PC-9 (cell line): ENCODE measurements at places on chromosomes 12 and 14. TPM values are rescaled to one million over a fixed set of nuclear protein-coding genes. Genes with fewer than 3 reads are reported as not detected.

DNA sequence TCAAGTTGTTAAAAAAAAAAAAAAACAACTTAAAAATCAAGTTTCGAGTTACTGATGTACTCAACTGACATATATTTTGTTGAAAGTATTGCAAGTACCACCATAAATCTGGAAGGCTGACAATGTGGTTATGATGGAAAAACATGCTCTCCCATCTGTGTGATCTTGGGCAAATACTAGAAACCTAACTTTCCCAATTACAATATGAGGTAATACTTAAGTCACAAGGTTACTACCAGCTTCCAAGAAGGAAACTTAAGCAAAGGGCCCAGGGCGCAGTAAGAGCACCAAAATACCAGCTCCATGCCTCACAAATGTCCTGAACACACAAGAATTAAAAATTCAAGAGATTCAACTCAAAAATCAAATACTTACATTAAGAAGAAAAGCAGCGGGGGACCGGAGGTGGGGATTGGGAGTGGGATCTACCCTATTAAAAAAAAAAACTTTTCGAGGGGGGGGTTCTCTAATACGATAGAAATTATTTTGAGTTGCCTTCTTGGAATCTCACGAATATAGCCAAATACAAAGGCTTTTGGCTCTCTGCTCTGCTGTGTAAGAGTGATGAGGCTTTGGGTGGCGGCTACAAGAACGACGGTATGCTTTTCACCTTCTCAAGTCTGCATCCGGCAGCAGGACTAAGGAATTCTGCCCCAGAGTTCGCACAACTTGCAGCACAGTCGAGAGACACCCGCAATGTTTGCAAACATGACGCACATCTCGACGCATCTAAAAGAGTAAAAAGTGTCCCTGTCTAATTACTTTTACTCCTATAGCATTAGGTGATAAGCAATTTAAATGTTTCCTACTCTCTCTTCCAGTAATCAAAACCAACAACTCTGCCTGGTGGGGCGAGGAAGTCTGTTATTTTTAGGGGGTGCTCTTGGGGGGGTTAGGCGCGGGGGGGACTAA is 1.1 kb downstream of the SAV1 start:
- H3K4me1 ChIP-seq, result peaks cover 23% of the 10 kb centered on the region
- H3K4me3 ChIP-seq, result peak overlapping the region; percentile 99
- no peaks in the 10 kb centered on the region for H3K27me3 ChIP-seq
- peak; percentile 34 for DNase-seq
- H3K27ac ChIP-seq, result peak overlapping the region; percentile 80

DNA sequence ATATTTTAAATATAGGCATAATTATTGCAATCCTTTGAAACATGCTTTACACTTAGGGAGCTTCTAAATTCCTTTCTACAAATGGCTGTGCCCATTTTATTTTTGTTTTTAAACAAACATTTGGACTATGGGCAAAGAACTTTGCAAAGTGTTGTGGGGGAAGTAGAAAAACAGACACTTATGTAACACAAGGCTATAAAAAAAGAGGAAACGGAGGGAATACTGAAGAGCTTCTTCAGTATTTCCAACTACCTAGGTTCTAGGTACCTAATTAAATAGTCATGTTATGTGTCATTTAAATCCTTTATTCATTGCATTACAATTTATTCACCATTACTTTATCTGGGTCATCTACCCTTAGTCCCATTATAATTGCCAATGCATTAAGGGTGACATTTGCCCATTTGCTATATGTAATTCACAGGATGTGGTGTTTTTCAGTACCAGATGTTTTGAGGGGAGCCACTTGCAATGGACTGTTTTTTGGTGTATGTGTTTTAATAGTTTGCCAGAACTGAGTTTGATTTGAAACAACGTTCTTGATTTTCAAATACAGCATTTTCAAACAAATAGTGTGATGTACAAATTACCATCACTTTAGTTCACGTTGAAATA is 1.5 kb upstream of the MSRB3 start:
- no peaks in the 10 kb centered on the region for H3K36me3 ChIP-seq
- no peak overlapping the region for H3K4me3 ChIP-seq
- H3K27me3 ChIP-seq, result peaks cover 18% of the 10 kb centered on the region; the same call in 1 of the 2 replicates
- H3K4me1 ChIP-seq, result peaks cover 4% of the 10 kb centered on the region; the same call in 1 of the 2 replicates
- DNase-seq, result no peak

DNA sequence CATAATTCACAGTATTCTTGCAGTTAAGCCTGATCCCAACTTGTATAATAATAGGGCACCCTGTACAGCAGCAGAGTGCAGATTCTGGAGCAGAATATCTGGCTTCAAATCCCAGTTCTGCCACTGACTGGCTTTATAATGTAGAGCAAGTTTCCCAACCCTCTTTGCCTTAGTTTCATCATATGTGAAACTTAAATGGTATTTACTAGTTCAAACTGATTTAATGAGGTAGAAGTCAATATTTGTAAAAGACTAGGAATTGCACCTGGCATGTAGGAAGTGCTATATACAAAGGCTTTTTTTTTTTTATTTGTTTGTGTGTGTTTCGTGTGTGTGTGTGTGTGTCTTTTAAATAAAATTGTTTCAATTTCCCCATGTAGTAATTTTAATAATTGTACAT is 125.9 kb downstream of the CCER1 start:
- no peak overlapping the region for H3K27ac ChIP-seq
- no peaks in the 10 kb centered on the region for H3K27me3 ChIP-seq
- no peak overlapping the region for H3K4me3 ChIP-seq
- H3K36me3 ChIP-seq, result no peaks in the 10 kb centered on the region
- H3K4me1 ChIP-seq, result no peaks in the 10 kb centered on the region

The VRTN gene
- not detected in 2 replicates for total RNA-seq

GRCh38 chr12:46944088-46944487 is 118.3 kb upstream of the SLC38A4 start:
- no peaks in the 10 kb centered on the region; the same call in 1 of the 2 replicates for H3K4me1 ChIP-seq
- no peak overlapping the region for H3K4me3 ChIP-seq
- no peaks in the 10 kb centered on the region for H3K36me3 ChIP-seq

GRCh38 chr12:11723993-11724392 is 74.5 kb downstream of the ETV6 start:
- H3K4me3 ChIP-seq, result no peak overlapping the region
- H3K36me3 ChIP-seq, result no peaks in the 10 kb centered on the region
- peaks cover 11% of the 10 kb centered on the region for H3K4me1 ChIP-seq
- no peak for DNase-seq
- no peak overlapping the region for H3K27ac ChIP-seq
- H3K27me3 ChIP-seq, result no peaks in the 10 kb centered on the region

- peak overlapping the region; percentile 77 for H3K27ac ChIP-seq
- H3K27me3 ChIP-seq, result no peaks in the 10 kb centered on the region
- H3K36me3 ChIP-seq, result no peaks in the 10 kb centered on the region
- H3K4me1 ChIP-seq, result peaks cover 41% of the 10 kb centered on the region
- no peak overlapping the region for H3K4me3 ChIP-seq
Observed at GRCh38 chr12:28570811-28571210, 380.6 kb downstream of the CCDC91 start.
